ENCODE measurements at places on chromosomes 3 and 15.
A peak's percentile ranks its signal among the peaks of the same experiment; 100 is the strongest.

DNA sequence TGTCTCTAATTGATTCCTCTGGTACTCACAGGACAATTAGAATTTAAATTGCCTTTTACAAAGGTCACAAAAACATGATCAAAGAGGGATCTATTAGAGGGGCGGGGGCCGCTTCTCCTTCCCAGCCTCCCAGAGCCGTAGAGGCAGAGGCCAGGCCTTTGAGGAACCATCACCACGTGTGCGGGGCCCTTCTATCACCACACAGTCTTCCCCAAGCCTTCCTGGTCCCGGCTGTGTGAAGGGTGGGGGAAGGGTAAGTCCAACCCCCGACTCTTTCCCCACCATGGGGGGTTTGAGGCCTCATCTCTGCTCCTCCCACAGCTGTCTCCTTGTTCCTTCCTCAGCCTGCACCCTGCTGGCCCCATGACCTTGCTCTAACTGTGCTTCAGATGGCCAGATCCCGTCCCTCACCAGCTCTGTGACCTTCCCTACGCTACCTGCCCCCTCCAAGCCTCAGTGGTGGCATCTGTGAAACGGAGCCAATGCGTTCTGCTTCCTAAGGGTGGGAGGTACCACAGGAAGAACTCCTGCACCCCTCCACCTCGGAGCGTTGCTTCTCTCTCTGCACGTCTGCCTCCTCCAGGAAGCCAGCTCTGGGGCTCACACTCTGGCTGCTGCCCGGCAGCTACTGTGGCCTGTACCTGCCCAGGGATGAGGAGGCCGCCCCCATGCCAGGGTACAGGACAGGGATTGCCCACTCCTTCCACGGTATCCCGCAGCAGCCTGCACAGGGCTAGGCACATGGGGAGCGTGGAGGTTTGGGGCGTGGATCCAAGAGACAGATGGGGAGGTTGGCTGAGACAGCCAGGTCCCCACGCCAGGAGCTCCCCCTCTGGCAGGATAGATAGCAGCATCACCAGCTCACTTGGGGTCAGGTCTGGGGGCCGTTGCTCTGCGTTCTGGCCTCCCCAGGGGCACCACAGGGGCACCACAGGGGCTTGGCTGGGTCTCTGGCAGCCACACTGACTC lies 83.8 kb downstream of the LINGO1 start:
- DNase-seq, result peak; percentile 42

DNA sequence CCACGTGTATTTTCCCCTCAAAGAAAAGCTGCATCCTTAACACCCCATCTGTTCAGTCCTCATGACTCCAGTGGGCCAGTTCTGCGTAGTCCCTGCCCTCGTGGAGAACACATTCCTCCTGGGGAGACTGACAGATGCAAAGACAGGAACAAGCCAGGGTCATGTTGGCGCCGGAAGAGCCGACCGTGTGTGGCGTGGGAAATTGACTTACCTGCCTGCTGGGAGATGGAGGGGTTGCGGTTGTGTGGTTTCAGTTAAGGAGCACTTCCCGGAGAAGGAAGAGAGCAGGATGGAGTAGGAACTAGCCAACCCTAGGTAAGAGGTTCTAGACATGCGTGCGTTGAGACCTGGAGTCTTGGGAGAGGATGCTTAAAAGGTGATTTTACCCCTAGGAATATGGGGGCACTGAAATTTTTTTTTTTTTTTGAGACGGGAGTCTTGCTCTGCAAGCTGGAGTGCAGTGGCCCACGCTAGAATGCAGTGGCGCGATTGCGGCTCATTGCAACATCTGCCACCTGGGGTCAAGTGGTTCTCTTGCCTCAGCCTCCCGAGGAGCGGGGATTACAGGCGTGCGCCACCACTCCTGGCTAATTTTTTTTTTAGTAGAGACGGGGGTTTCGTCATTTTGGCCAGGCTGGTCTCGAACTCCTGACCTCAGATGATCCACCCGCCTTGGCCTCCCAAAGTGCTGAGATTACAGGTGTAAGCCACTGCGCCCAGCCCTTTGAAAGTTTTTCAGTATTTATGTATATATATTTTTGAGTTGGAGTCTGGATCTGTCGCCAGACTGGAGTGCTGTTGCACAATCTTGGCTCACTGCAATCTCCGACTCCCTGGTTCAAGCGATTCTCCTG lies 1.4 kb downstream of the VHL start:
- DNase-seq, result no peak

- no peak for DNase-seq
Measured at GRCh38 chr15:77457905-77458265, 37.2 kb downstream of the HMG20A start.

- DNase-seq, result no peak
Measured at GRCh38 chr3:158430448-158430847, 140.5 kb upstream of the MLF1 start.

DNA sequence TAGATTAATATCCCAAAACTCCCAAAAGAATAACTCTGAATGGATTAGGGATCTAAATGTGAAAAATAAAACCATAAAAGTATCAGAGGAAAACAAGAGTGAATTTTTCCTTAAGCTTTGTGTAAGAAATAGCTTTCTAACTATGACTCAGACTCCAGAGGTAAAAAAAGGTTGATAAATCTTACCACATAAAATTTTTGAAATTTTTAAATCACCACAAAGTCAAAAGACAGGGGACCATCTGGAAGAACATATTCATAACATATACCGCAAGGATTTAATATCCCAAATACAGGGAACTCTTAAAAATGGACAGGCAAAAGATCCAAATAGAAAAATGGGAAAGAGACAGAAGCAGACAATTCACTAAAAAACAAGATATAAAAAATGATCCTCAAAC lies 145.0 kb downstream of the ARNT2 start:
- no peak for DNase-seq

GRCh38 chr3:9769426-9770275 lies at the start of gene CAMK1:
TSS of gene CAMK1 (minus strand) at chr3:9769947. CDS start at chr3:9767749, 2,198 bp downstream.
- peak; percentile 44 for DNase-seq

DNA sequence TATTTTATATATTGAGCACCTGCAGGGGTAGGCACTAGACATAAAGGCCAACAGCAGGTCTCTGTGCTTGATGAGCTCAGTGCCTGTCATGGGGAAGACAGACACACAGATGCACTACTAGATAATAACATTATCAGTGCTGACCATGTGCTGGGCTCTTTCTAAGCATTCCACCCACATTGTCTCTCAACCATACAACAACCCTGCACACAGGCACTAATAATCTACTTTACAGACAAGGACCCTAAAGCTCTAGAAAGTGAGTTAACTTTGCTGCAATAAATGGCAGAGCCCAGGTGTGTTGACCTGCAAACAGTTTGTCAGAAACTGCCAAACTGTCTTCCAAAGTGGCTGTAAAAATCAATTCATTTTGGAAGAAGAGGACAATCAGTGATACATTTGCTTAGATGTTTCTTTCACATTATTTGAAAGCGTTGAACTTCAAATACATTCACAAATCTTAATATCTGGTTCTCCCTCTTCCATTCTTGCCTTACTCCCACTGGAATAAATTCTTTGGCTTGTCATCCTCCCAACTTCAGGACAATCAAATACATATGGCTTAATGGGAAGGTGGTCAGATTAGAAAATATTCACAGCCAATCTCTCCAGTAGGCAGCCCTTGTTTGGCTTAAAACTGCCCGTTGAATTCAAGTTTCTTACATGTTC lies 11.0 kb upstream of the PP2D1 start:
- peak; percentile 29 for DNase-seq

DNA sequence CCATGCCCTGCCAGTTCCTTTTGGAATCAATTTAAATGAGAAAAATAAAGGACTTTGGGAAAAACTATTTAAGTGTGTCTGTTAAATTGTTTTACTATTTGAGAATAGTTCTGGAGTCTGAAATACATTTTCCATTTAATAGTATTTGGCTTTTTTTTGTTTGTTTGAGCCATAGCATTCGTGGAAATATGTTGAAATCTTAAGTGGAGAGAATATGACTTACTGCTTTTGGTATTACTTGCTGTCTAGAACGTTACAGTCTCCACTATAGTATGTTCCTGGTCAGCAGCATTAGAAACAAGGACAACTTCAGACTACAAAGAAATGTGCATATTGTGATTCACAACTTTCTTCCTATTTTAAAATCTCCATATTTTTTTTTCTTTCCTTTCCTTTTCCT lies 179.4 kb downstream of the GHSR start:
- DNase-seq, result no peak

GRCh38 chr15:75360391-75360790 lies 8.0 kb downstream of the MAN2C1 start:
- DNase-seq, result no peak

GRCh38 chr3:155890671-155891190 lies 20.3 kb downstream of the GMPS start:
- DNase-seq, result peak; percentile 68

DNA sequence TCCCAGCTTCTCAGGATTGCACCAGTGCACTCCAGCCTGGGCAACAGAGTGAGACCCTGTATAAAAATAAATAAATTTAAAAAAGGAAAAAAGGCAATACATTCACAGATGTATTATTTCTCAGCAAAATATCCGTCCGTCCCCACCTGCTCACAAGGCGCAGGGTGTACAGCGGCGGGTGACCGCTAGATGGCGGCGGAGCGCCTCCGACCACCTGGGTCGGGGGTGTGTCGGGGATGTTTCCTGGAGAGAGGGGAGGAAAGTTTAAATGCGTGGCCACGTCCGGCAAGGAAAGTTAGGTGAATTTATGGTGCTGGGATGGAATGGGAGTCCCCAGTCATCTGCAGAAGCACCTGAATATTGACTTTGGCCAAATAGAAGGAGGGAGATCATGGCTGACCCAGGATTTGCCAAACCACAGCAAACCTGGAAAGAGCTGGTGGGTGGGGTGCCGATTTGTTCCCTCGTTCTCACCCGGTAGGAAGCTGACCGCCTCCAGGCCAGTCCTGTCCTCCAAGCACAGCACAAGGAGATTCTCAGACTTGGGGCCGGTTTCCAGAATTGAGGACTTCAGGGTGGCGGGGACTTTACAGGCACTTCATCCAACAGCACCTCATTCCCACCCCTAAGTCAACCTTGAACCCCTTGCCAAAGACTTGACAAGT lies 88.3 kb downstream of the TMEM266 start:
- DNase-seq, result peak; percentile 43

DNA sequence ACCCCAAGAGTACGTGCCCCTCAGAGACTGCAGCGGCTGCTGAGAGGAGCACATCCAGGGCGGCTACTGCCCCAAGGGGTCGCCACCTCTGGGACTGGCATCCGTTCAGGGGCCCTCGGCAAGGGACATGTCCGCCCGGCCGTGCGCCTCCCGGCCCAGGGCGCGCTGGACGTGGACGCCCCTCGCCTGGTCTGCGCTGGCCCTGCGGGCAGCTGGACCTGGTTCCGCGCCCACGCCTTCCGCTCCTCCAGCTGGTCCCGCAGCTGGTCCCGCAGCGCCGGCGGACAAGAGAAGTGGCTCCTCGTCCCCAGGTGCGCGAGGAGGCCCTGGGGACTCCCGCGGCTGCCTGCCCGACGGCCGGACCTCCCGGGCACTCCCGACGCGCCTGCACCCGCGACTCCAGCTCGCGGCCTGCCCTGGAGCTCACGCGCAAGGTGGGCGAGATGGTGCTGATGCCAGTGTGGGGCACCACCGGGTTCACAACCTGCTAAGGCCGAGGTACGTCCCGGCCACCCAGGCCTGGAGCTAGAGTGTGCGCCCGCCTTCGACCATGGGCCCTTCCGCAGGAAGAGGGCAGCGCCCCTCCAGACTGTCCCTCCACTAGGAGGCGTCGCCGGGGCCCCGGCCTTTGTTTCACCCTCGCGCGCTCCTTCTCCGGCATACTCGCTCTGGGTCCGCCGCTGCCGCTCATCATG lies 14.4 kb upstream of the GP9 start:
- no peak for DNase-seq

- no peak for DNase-seq
Measured at GRCh38 chr3:44762170-44762677, 630 bp downstream of the KIF15 start.

DNA sequence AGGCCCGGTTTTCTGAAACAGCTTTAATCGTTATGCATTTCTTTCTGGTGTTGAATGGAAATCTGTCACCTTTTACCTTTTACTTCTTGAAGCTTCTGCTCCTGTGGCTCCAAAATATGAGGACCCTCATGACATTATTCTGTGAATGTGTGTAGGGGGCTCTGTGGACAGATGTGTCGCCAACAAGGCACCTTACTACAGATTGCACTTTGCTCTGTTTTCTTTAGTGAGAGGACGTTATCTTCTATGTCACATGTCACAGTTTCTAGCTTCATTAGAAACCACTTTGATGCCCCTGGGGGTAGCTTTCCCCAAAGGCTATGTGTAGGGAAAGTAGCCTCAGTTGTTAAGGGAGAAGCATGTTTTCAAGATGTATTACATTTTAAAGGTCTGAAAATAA lies 195.6 kb downstream of the ZNF621 start:
- DNase-seq, result no peak

DNA sequence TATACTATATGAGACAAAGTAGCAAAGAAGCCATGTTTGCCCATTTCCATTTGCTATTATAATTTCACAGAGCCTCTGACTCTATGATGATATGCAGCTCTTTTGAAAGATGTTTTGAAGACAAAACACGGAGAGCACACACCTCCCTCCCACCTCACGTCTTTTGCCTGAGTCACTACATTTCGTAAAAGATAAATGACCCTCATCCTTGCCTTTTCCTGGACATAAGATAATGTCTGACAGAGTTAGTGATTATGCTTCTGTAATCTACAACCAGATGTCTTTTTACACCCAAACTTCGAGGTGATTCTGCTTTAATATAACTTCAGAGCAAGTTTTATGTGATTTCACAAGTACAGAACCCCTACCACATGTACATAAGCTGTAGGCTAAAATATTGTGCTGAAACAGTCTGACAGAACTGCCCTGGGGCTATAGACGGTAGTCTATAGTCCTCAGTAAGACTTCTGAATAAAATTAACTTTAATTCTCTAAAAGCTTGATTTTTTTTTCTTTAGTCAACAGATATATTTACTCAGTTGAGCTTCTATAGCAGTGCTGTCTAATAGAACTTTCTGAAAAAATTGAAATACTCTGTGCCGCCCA lies 99.9 kb downstream of the CD200R1L start:
- no peak for DNase-seq

DNA sequence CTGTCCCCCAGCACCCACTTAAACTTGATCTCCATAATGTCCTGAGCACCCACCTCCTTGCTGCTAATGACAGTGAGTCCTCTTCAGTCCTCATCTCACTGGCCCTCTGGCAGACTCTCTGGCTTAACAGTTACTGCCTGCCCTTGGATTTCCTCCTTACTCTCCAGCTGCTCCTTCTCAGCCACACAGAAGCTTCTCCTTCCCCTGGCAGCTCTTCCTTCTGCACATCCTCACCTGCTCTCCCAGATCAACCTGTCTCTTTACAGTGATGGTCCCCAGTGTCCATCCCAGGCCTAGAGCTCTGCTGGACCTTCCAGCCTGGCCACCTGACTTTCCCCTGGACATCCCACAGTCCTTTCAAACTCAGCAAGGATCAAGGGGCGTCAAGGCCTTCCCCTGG lies 47.4 kb upstream of the SMAD3 start:
- DNase-seq, result no peak

DNA sequence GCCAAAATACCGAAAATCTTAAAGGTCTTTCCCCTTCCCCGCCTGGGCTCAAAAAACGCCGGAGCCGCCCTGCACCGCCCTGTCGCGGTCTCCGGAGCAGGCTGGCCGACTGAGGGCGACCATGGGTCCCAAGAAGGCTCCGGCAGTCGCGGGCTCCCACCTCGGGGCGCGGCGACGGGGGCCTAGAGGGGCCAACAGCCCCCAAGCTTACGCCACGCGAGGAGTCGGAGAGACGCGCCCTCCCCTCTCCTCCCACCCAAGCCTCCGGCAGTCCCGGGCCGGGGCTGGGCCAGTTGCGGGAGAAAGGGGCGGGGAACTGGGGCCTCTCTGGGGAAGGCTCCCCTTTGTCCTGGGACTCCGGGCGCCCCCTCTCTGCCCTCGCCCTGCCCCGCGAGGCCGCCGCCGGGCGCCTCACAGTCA lies 69.2 kb downstream of the GOLGA8B start:
- no peak for DNase-seq
